ENCODE measurements at places on chromosomes 13 and 19.
A peak's percentile ranks its signal among the peaks of the same experiment; 100 is the strongest.

- DNase-seq = no peak
These were observed 461 bp upstream of the HSPB6 start for GRCh38 chr19:35757231-35757748.

DNA sequence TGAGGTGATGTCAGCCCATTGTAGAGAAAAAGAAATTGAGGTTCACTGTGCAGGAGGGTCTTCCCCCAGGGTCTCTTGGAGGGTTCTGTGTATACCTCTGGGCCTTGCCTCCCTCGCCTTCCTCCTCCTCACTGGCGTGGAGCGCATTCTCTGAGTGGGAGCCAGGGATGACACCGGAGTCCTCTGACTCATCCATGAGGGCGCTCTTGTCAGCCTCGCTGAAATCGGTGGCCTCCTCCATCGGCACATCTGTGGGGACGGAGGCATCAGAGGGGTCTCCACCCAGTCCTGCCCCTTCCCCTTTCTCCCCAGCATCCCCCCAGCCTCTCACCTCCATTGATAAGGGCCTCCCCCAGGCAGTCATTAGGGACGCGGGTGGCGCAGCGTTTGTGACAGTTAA lies 16.2 kb downstream of the PRKD2 start:
- peak; percentile 7 for DNase-seq

DNA sequence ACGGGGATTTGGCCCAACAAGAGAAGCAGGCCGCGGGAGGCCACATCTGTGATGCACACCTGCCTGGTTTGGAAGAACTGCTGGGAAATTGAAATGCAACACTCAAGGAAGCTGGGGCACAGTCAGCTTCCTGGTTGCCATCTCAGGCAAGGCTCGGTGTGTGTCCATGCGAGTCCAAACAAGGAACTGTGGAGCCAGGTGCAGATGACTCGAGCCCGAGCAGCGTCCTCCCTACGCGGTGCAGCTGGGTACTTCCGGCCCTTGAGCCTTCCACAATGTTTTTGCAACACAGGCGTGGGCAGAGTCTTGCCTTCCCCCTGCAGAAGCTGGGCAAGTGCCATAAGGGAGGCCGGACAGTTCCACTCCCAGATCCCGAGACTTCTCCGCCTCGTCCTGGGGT lies 94.6 kb downstream of the CRYL1 start:
- no peak for DNase-seq

- DNase-seq = peak; percentile 50
These were observed 207.4 kb upstream of the RFC3 start for GRCh38 chr13:33610438-33611120.

DNA sequence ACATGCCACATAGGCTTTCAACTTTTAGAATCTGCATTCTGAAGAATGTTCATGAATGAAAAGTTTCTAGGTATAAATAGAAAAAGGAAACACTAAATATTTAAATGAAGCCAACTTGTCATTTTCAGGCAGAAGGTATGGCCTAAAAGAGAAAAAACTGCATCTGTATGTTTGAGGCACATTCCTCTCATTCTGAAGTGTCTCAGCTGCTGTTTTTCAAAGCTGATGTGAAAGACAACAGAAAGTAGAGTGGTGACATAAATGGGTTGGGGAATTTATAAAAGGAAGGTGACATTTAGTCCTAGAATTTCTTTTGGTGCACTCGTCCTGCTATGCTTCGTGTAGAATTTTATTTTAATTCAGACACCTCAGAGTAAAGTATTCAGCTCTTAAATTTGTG lies 539.6 kb upstream of the SLITRK5 start:
- DNase-seq = no peak

- no peak for DNase-seq
These were observed 65.5 kb downstream of the TBC1D4 start for GRCh38 chr13:75416327-75417011.

GRCh38 chr13:102235689-102236088 lies 166.2 kb downstream of the FGF14 start:
- DNase-seq = no peak

DNA sequence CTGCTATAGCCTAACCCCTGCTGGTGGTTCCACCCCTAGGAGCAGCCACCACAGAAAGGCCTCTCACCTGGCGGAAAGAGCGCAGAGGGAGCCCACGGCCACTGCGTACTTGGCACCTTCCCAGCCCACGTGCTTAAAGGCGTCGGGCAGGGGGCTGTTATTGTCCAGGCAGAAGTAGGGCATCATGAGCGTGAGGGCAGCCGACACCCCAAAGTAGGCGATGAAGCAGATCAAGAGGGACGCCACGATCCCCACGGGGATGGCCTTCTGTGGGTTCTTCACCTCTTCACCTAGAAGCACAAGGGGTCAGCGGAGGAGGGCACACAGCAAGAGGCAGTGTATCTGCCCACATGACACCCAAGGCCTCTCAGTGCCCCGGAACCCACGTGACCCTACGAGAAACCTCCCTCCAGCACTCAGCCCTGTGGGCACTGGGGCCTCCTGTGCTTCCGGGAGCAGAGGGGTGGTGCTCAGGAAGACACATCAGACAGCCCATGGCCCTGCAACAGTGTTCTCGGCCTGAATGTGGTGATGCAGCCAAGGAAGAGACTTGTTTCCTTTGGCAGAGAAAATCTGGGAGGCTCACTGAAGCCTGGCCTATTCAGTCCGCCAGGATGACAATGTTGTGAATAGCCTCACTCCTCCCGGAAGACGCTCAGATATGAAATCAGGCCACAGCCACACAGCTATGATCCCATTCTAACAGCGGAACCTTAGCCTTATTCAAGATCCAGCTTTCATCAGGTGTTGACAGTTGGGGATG lies 72.1 kb downstream of the SLC7A1 start:
- DNase-seq = no peak

DNA sequence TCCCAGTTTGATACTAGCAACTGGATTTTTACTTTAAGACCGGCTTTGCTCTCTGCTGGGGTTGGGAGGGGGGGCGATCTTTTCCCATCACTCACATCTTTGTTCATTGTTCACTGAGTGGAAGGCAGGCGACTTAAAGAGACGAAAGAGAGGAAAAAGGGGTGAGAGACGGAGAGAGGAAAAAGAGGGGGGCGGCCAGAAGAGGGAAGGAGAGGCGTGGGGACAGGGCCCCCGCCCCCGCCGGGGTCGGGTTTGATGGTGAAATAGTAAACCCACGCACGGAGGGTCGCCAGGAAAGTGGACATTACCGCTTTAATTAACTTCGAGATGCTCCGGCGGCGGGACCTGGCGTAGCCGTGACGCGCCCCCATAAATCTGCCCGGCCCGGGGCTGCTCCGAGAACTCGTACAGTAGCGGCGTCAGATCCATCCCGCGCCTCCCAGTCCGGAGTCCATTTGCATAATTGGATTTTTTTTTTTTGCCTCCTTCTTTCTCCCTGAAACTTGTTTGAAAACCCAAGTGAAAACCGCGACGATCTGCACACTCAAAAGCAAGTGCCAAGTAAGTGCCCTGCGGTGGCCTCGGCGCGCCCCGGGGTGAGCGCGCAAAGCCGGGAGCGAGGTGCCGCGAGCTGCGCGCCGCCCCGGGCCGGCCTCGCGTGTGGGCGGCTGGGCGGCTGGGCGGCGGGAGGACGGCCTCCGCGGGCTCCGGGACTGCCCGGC lies 143.9 kb upstream of the ZNF536 start:
- DNase-seq = no peak

GRCh38 chr13:109204252-109204651 lies 574.8 kb downstream of the MYO16 start:
- no peak for DNase-seq

DNA sequence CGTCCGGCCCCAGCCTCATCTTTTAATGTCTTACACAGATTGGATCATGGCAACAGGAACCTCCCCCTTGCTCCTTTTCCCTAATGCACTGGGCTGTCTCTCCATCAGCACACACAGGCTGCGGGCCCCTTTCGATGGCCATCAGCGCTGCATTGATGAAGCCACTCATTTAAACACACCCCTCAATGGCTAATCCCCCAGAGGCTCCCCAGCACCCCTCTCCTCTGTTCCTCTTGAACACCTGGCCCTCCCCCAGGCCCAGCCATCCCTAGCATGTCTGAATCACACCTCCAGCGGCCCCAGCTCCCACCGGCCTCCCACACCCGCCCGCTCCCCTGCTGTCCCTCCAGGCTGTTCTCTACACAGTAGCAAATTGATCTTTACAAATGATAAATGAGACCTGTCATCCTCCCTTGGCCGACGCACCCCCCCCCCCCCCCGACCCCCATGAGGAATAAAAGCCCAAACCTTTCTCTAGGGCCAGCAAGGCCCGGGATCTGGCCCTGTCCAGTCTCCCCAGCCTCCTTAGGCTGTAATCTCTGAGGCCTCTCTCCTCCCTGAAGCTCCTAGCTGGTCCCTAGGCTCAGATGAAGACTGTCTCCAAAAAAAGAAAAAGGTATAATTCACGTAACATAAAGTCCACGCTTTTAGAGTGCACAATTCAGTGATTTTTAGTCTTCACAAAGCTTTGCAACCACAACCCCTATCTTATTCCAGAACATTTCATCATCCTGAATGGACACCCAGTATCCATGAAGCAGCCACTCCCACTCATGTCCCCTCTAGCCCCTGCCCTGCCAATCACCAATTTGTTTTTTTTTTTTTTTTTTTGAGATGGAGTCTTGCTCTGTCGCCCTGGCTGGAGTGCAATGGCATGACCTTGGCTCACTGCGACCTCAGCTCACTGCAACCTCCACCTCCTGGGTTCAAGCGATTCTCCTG lies 7.4 kb downstream of the RPL28 start:
- DNase-seq = no peak

- DNase-seq = no peak
These were observed 346.6 kb downstream of the TSHZ3 start for GRCh38 chr19:31002518-31003244.

DNA sequence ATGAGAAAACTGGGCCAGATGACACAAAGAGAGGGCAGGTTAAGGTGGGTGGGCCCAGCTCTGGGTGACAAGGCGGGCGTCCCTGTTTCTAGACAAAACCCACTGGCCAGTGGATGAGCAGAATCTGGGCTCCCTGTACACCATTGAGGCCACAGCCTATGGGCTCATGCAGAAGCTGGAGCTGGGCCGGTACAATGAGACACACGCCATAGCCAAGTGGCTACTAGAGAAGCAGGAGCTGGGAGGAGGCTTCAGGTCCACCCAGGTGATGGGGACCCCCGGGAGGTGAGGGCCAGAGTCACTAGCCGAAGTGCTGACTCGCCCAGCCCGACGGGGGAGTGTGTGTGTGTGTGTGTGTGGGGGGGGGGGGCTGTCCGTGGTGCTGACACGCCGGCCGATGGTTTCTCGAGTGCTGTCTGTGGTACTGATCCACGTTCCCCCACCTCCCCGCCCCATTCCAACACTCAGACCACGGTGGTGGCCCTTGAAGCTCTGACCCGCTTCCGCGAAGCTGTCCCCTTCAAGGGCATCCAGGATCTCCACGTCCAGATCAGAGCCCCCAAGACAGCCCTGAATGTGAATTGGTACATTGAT lies 24.3 kb upstream of the SHFL start:
- no peak for DNase-seq

Data from caudate nucleus (tissue), 63 donors.